Substantia nigra (tissue), 51 donors: ENCODE measurements at places on chromosomes 2 and 18.

- DNase-seq, result no peak
These were observed 21.2 kb downstream of the RTP5 start for GRCh38 chr2:241890524-241891235.

- DNase-seq, result no peak
These were observed 200.5 kb downstream of the EXOC6B start for GRCh38 chr2:72625366-72625765.

DNA sequence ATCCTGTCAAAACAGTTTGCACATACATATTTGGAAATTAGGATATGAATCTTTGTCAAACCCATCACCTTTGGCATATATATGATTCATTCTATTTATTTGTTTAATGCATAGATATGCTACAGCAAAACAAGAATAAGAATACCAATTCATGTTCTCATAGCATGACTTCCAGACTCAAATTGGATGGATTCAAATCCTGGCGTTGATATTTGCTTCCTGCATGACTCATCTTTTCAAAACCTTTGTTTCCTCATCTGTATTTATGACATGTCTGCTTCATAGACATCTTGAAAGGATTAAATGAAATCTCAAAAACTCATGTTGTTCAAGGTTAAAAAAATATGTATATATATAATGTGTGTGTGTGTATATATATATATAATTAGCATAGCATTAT lies 261.3 kb downstream of the MBD5 start:
- DNase-seq, result no peak

GRCh38 chr2:174195253-174195652 lies 53.1 kb downstream of the OLA1 start:
- DNase-seq, result no peak

GRCh38 chr2:219726916-219727315 lies 99.5 kb downstream of the SLC4A3 start:
- no peak for DNase-seq

GRCh38 chr2:161382747-161383146 lies 33.4 kb upstream of the TBR1 start:
- no peak for DNase-seq

DNA sequence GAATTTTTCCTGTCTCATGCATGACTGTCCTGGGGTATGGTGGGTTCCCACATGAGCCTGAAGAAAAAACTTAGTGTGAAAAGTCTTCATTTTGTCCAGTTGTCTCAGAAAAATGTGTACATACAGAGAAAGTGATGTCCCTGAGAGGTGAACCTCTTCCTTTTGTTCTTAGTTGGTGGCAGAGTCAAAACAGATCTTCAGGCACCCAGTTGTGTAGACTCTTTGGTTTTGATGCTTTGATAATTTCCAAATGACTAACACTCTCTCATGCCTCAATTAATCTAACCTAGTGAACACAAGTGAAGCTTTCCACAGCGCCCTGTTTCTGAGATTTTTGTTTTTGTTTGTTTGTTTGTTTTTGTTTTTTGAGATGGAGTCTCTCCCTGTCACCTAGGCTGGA lies 273.5 kb downstream of the PIK3C3 start:
- DNase-seq, result no peak

- DNase-seq, result no peak
These were observed 93.1 kb downstream of the MBP start for GRCh38 chr18:77039196-77040130.

GRCh38 chr18:328928-329327 lies 61.1 kb upstream of the THOC1 start:
- no peak for DNase-seq

DNA sequence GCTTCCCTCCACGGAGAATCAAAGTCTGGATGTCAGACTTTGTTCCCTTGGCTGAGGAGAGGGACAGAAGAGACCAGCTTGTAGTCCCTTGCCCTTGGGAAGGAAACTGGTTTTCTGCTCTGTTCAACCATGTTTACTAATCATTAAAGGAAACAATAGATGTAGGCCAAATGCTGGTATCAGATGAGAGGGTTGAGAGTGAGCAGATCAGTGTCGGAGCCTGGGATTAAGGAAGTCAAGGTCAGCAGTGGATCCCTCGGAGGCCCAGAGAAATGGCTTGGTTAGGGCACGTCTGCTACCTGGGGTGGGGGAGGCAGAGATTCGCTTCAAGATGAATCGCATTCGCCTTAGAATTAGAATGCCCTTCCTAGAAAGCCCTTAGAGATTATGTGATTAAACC lies 109.1 kb downstream of the MYCN start:
- DNase-seq, result no peak

DNA sequence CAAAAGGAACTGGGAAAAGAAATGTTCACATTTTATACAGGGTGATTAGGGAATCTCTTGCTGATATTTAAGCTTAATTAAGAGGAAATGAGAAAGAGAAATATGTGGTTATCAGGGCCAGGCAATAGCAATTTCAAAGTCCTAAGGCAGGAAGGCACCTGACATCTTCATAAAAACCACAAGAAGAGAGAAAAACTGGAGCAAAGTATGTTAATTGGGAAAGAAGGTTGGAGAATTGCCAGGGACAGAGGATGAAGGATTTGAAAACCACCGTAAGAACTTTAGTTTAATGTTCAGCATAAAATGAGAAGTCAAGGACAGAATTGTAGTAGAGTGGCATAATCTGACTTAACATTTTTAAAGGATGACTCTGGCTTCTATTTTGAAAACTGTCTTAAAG lies 691.8 kb upstream of the NRXN1 start:
- DNase-seq, result no peak

DNA sequence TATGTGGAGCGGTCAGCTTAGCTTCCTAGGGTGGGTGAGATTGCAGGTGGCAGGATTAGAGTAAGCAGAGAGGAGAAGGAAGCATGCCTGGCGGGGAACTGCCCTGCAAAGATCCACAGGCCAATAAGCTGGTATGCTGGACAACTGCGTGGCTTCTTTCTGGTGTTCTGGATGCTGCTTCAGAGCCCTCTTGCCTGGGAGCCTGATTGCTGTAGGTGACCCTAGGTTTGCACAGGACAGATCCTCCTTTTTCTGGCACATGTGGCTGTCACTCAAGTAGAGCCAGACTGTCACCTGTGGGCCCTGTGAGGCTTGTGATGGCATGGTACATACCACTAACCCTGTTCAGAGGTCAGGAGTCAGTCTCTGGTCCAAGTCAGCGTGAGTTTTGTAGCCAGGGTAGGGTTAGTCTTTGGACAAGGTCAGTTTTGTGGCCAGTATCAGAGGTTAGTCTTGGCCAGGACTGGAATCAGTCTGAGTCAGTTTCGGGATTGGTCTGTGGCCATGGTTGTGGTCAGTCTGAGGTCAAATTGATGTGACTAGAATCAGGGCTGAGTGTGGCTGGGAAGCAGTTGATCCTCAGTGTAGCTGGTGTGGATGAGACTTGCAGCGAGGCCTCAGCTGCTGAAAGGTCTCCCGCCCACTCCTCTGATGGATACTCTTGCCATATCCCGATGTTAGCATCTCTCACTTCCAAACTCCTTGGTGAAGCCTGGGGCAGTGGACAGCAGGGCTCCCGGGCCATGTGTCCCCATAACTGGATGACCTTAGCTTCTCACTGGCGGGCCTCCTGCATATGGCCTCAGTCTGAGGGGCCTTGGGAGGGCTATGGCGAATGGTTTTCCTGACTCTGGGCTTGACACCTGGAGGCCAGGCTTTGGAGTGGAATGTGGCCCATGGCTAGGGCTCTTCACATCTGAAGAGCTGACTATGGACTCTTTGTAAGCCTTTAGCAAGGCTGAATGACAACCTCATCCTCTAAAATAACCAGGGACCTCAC lies 260.5 kb downstream of the DYSF start:
- no peak for DNase-seq

DNA sequence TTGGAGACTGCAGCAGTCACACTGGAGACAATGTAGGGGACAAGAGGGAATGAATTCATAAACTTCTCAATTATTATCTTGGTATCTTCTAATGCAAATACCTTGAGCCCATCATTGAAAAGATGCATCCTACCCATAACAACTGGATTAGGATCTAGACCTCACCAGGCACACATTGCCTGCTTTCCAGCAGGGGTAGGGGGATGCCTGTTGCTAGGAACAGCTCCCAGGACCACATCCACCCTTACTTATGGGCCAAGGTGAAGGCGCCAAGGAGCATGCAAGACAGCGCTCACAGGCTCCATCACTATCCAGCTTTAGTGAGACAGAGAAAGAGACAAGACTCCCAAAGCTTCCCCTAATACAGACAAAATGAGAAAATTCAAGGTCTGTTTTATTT lies 24.4 kb downstream of the KCTD1 start:
- no peak for DNase-seq

- DNase-seq, result no peak
These were observed 161.5 kb downstream of the TGIF1 start for GRCh38 chr18:3611313-3612090.

DNA sequence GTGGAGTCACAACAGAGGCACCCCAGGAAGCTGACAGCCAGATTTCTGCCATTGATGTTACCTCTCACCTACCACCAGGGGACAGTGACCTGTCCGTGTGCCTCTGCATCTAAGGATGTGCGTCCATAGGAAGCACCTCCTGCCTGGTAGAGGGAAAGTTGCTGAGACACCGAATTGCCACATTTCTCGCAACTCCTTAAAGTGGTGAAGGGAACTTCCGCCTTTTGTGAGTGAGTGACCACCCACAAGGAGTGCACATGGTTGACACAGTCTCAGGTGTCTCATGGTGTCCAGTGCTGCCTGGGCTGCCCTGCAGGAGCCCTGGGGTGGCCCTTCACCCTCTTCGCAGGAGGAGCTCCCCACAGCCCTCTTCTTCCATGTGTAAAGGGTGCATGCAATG lies 201.8 kb downstream of the GBX2 start:
- DNase-seq, result no peak

DNA sequence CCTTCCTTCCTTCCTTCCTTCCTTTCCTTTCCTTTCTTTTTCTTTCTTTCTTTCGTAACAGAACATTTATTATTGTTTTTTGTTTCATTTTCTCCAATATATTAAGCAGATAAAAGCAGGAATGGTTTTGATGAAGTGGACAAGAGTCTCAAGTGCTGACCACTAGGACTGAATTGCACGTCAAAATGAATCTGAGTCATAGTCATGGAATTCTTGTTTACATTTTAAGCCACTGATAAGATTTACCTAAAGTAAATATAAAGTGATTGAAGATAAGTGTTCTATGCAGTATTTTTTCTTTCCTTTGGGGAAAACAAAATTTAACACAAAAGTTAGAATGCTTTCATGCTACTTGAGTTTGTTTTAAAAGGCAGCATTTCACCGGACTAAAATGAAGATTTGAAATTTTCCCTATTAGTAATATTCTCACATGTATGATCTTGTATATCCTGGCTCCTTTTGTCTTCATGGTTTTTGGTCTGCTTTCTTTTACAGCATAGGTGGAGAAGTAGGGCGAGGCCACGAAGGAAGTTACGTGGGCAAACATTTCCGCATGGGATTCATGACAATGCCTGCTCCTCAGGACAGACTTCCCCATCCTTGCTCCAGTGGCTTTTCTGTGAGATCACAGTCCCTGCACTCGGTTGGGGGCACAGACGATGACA lies 113.5 kb downstream of the NYAP2 start:
- DNase-seq, result no peak

DNA sequence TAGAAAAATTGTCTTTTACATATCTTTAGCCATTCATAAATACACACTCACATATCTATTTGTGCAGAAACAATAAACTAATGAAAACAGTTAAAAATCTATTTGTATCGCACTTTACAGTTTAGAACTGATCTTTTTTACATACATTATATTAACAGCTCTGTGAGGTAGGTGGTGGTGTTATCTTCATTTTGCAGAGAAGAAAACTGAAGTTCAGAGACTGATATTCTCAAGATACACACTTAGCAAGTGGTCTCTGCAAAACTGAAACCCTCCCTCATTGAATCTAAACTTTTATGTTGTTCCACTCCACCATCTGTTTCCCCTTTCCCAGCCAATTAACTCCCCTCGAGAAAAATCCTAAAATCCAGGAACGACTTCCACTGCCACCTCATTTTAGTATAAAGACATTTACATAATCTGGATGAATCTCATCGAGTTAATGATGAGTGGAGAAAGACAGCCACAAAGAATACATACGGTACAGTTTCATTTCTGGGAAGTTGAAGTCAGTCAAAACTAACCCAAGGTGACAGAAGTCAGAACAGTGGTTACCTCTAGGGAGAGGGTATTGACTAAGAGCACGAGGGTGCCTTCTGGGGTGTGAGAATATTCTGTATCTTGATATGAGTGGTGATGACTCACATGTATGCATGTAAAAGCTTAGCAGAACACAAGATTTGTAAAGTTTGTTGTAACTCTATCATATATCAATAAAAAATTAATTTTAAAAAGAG lies 524.2 kb upstream of the TCF4 start:
- no peak for DNase-seq

DNA sequence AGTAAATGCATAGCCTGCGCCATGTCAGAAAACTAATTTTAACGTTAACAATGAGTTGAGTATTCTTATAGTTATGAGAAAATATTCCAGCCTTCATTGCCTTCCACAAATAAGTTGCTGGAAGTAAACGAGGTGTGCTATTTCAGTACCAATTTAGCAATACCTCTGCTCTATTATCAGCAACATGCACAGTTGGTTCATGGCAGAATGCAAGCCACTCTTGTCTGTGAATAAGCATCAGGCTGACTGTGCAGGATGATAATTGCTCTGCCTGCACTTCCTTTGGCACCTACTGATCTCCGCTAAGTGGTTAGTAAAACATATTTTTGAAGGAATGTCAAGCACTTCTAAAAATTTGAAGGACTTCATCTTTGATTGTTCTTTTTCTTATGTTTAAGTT lies 261.9 kb upstream of the SIX3 start:
- DNase-seq, result no peak

GRCh38 chr2:32237996-32238395 lies 26.7 kb downstream of the NLRC4 start:
- DNase-seq, result no peak

GRCh38 chr2:236171181-236171679 lies 3.0 kb upstream of the GBX2 start:
- no peak for DNase-seq

DNA sequence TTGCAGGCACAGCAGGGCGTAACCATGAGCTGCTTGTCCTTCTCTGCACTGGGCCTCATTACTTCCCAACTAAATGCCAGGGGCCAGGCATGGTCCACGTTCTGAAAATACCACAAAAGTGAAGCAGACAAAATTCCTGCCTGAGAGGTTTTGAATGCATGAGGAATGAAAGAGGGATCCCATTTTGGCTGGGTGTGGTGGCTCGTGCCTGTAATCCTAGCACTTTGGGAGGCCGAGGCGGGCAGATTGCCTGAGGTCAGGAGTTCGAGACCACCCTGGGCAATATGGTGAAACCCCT lies 139.5 kb downstream of the MBP start:
- DNase-seq, result no peak

GRCh38 chr2:118190474-118190873 lies 102.2 kb downstream of the INSIG2 start:
- DNase-seq, result no peak

DNA sequence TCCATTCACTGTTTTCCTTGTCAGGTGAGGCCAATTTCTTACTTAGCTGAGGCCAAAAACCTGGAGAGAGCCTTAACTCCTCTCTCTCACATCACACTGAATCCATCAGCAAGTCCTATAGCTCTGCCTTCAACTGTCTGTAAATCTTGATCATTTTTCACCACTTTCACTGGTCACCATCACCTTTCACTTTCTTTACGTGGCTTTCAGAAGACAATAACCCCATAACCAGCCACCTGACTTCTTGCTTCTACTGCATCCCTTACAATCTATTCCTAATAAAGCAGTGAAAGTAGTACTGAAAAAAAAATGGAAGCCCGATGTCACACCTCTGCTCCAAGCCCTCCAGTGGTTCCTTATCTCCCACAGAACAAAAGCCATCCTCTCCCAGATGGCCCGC lies 7.7 kb downstream of the LOXL3 start:
- no peak for DNase-seq

- no peak for DNase-seq
These were observed 2.2 kb downstream of the KIAA1328 start for GRCh38 chr18:36831139-36831538.

- DNase-seq, result no peak
These were observed 10.6 kb downstream of the IL1F10 start for GRCh38 chr2:113078350-113078839.
